ENCODE measurements at places on chromosomes 5 and 9.

DNA sequence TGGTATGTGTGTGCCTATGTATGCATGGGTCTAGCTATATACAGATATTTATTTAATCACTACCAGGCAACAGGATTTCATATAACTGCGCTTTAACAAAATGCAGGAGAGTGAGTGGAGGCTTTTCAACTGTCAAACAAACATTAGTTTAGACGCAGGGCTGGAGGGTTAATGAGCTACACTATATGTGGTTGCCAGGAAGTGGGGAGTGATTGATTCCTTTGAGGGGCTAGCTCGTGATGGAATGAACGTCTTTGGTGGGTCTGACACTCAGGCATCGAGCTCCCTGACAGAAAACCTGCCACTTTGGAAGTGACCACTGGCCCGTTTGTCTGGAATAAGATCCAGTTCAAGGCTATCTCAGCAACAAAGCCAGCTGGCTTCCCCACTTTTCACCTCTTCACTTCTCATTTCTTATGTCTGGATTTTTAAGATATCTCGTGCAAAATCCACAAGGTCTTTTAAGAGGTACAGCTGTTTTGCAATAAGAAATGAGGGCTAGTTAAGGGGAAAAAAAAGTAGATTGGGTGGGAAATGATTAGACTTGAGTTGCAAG, 78.0 kb downstream of the CFAP77 start:
- no peak for DNase-seq

GRCh38 chr9:32627394-32627954, 8.0 kb downstream of the TAF1L start:
- DNase-seq, result no peak

DNA sequence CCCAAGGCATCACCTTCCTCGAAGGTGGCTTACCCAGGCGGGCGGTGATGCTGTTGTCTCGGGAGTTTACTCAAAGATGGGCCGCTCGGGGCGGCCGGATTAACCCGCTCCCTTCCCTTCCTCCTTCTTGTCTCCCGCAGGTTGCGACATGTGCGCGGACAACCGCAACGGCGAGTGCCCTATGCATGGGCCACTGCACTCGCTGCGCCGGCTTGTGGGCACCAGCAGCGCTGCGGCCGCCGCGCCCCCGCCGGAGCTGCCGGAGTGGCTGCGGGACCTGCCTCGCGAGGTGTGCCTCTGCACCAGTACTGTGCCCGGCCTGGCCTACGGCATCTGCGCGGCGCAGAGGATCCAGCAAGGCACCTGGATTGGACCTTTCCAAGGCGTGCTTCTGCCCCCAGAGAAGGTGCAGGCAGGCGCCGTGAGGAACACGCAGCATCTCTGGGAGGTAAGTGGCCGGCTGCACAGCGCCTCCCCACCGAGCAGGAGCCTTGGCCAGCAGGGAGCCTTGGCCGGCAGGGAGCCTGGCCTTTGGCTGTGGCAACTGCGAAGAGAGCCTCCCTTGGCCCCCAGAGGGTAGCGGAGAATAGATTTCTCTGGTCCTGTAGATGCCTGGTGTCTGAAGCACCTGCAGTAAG, 10.6 kb downstream of the PRDM6 start:
- DNase-seq, result peak; percentile 35

- DNase-seq, result peak; percentile 76
These were observed 65.5 kb downstream of the INSYN2B start for GRCh38 chr5:169914766-169915165.

DNA sequence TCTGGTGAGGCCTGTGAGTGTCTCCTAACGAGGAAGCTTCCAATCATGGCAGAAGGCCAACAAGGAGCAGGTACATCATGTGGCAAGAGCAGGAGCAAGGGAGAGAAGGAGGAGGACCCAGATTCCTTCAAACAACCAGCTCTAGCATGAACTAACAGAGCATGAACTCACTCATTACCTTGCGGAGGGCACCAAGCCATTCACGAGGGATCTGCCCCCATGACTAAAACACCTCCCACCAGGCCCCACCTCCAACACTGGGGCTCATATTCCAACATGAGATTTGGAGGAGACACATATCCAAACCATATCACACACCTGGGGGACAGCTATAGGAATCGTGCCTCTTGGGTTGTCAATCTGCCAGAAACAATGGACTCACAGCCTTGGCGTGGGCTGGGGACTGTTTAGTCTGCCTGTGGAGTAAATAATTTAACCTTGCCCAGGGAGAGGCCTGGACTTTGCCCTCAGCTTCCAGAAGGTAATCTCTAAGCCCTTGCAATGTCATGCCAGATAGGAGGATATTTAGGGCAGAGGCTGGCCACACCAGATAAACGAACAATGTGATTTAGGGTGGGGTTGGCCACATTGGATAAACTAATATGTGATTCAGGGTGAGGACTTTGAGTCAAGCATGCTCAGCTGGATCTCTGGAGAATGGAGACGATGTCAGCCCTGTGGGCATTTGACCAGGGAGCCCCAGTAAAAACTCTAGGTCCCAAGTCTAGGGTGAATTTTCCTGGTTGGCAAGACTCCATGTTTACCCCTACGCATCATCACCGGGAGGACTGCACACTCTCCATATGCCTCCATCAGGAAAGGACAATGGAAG, 13.6 kb upstream of the VDAC1 start:
- DNase-seq, result no peak

DNA sequence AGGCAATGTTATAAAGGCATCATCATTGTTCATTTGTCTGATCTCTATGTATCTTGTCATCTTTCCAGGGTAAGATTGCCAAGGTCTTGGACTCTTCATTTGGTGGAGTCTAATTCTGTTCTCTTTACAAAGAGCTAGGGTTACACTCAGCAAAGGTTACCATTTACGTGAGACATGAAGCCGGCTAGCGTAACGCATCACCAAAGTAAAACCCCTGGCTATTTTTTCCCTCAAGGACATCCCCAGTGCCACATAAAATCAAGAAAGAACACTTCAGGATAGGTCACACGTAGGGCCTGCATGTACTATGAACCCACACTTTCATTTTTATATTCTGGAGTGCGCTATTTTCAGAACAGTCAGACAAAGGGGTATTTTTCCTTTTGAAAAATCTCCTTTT, 20.0 kb upstream of the MYOT start:
- DNase-seq, result no peak

- no peak for DNase-seq
These were observed 6.4 kb upstream of the DCTN4 start for GRCh38 chr5:150765011-150765798.

DNA sequence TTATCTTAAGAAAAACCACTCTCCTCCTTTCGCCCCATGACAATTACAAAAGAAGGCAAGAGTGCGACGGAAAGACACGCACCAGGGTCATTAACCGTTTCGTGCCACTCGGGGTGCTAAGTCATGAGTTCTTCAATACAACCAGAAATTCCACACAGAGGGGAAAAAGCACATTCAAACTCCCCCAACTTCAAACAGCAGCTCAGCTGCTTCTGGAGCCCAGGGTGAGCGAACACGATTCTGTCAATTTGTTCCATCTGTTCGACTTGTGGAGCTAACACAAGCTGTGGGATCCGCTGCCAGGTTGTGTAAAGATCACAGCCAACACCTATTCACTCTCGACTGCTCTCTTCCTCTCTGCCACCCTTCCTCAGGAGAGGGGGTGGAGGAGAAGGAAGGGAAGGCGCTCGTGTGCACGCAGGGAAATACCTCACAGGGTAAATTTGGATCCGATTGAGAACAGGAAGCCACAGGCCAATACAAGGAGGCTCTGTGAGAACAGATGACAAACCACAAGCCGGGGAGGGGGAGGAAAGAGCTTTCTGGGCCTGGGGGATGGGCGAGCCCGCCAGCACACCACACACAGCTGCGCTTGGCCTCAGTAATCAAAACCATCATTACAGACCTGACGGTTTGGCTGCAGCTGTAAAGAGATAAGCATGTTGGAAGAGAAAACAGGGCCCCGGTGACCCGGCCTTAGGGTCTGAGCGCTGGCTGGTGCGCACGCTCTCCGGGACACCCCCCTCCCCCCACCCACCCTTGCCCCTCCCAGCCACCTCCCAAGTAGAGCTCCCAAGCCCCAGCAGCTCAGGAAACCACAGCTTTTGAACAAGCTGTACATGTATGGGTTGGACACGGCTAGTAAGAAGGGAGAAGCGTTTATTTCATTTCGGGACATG, 54.3 kb downstream of the PTCH1 start:
- DNase-seq, result peak; percentile 72

GRCh38 chr5:179357031-179357430, 11.8 kb upstream of the ADAMTS2 start:
- peak; percentile 35 for DNase-seq

GRCh38 chr5:38211354-38211710, 47.0 kb upstream of the EGFLAM start:
- DNase-seq, result no peak

GRCh38 chr5:25107853-25108252, 463.1 kb upstream of the CDH10 start:
- no peak for DNase-seq

DNA sequence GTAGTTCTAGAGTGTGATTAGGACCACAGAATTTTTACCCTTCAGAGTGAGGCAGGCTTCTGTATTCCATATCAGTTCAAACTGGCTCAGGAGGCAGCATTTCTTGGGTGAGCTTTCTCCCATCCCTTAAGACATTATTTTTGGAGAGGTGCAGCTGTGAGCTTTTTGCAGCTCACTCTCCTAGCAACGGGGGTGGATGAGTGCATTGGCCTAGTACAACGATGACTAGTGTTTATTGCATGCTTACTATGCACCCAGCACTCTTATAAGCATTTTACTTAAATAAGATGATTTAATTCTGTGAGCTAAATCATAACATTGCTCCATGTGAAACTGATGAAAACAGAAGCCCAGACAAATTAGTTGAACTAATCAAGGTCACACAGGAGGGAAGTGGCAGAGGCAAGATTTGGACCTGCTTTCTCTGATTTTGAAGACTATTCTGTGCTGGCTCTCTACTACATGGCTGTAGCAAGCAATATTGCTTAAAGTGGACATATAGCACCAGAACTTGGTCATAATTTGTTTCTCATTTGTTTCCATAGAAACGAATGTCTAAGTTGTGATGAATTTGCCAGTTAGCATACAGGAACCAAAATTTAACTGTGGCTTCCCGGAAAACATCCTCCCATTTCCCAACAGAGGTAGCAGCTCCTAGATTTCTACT, 372.1 kb upstream of the RIOK2 start:
- no peak for DNase-seq

DNA sequence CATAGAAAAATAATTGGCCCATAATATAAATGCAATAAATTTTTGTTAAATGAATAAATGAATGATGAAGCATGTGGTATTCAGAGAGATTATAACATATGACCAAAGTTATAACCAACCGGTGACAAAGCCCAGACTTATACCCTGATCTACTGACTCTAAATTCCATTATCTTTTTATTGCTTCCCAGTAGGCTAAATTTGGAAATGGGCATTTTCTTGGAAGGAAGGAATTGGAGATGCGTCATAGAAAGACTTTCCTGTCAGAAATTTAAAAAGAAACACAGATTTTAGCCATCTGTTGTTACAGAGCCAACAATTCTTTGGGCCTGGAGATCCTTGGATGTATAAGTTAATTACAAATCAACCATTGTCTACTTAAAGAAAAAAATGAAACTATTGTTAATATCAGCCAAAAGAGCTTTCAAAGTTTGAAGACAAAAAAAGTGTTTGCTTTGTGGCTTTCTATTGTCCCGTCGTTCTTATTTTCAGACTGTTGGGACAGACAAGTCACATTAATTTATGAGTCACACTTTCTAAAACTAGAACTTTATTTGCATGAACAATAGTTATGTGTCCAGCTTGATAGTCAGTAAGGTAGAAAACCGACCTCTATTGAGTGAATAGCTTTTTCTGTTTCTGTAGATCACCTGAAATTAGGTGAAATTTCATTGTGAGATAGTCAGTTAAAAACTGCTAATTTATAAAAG, 428.7 kb downstream of the GABRG2 start:
- no peak for DNase-seq

GRCh38 chr9:132789719-132790118, 88.4 kb downstream of the AK8 start:
- no peak for DNase-seq

- no peak for DNase-seq
These were observed 33.9 kb upstream of the MAN2A1 start for GRCh38 chr5:109655841-109656240.

DNA sequence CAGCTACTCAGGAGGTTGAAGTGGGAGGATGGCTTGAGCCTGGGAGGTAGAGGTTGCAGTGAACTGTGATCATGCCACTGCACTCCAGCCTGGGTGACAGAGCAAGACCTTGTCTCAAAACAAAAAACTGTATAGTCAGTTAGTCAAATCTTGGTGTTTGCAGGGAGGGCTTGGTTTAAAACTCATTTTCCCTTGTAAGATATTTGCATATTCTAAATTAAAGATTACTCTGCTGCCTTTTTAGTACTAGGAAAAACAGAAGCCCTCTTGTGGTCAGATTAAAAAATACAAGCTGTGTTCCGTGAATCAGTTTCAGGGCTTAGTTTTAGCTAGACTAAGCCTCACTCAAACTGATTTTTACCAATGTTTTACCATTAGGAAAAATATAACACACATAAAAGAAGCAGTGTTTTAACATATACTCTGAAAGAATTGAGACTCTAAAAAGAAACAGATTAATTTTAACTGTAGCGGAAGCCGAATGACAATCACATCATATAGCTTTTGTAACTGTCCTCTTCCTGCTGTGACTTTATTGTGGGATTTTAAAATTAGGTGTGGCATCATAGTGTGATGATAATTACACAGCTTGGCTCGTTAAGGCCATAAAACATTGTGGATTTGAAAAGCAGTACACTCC, 84.9 kb upstream of the BASP1 start:
- no peak for DNase-seq

GRCh38 chr9:125904155-125904851, 157.1 kb downstream of the PBX3 start:
- no peak for DNase-seq

GRCh38 chr9:127361561-127361960, 35.4 kb upstream of the SLC2A8 start:
- no peak for DNase-seq

DNA sequence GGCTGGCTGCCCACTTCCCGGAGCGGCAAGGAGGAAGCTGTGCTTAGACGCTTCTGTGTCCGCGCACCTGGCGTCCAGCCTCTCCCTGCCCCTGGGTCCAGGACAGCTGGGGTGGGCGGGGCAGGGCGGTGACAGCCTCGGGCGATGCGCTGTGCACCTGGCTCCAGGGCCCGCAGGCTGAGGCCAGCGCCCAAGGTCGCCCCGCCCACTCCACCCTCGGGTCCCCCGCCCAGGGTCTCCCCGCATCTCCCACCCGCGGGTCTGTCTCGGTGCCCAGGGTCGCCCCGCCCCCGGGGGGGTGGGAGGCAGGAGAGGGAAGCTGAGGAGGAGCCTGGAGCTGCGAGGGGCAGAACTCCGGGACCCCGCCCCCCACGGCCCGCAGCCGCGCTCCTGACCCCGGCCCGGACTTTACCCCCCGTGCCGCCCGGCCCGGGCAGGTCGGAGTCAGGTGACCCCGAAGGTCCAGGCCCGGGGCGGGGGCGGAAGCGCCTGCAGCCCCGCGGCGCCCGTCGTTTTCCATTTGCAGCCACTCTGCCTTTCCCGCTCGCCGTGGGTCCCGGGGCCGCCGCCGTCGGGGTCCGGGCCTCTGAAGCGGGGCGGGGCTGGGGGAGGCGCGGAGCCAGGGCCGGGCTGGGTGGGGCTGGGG, at the start of gene ENTPD8:
TSS of gene ENTPD8 (minus strand) at position 69 of the 646 bp plus-strand sequence. CDS start 3,072 bp downstream, outside the sequence.
- DNase-seq, result no peak

- DNase-seq, result no peak
These were observed 152.0 kb upstream of the ACOT12 start for GRCh38 chr5:81545911-81546310.

- DNase-seq, result no peak
These were observed 1.3 kb upstream of the ANKRD18A start for GRCh38 chr9:38621434-38622287.
